Stimulated activated CD4-positive, alpha-beta T cell treated with anti-CD3 and anti-CD28 coated beads, Interleukin-1b, Interleukin-23, amount 100 ng/mL, for 48 hours (primary cell): ENCODE measurements at places on chromosomes 7 and 10.

DNA sequence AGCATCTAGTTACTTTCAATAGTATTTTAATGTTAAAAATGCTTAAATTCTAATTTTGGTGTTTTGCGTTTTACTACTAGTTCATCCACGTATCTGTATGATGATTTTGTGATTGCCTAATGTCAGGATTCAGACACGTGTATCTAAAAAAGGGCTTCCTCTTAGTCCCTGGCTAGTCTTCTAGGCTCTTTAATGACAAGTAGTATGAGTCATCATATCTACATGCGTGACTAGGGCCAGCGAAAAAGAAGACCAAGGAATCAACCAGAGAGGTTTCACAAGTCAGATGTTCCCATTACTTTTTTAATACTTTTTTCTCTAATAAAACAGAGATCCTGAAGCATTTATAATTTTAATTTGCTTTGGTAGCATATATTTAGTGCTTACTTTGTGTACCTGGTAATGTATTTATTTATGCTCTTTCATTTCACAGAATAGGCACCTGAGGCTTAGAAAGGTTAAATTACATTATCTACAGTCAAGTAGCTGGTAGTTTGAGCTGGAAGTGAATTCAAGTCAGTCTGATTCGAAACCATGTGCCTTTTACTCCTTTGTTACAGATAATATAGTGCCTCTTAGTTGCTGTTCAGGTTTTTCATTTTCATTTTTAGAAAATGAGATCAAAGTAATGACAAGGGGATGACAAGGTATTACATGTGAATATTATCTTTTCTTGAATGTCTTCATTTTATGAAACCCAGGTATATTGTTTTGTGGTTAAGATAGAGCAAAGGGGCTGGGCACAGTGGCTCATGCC is 140.3 kb downstream of the FOXP2 start:
- no peak for DNase-seq

DNA sequence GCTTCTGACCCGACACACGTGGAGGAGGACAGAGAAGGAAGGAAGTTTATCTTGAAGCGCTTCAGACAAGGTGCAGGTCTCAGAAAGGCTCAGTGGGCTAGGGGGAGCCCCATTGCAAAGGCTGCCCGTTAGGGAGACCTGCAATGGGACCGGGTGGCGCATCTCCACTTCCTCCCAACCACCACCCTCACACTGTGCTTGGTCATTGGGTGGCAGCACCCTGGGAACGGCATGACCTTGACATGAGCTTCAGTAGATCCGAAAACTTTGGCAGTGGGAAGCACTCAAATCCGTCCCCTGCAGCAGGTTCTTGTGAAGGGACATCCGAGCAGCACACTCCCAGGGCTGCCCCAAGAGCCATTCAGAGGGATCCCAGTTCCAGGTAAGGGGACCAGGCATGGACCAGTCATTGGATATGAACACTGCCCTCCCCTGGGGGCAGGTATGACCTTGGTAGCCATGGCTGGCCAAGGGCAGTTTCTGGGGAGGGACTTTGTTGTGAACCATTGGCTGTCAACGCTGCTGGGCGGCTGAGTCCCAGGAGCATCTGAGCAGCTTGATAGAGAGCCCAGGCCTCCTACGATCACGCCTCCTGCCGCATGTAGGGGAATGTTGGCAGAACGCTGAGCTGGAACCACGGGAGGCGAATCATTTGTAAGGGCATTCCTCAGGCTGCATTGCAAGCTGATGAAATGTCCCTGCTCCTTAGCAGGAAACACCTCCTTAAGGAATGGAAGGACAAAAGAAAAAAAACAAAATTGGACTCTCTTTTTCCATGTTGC is 31.7 kb downstream of the GALNTL5 start:
- no peak for DNase-seq

DNA sequence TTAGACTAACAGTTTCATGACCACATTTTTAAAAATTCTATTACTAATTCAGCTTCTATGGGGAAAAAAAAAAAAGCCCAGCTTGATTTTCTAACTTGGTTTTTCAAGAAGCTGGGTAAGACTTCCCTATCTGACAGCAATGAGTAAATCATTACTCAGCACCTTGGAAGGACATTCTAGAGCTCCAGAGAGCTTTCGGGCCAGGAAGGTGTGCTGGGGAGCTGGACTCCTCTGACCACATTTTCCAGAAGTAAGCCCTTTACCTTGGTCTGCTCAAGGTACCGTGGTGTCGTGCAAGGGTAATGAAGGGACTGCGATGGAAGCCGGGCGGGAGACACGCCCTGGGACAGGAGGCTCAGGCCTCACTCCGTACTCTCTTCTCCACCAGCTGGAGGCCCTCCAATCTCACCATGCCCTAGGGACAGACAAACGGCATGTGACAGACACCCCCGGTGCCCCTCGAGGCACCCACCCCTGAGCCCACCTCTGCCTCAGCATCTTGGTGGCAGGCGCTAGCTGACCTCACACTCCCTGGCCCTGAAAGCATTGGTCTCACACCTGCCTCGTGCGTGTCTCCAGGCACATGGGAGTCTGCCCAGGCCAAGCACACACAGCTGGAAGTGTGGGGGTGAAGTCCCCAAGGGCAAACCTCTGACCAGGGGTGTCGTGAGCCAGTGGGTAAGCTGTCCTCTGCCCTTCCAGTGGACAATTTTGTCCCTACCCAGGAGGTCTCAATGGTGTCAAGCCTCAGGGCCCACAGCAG is 152.1 kb downstream of the OAT start:
- no peak for DNase-seq

DNA sequence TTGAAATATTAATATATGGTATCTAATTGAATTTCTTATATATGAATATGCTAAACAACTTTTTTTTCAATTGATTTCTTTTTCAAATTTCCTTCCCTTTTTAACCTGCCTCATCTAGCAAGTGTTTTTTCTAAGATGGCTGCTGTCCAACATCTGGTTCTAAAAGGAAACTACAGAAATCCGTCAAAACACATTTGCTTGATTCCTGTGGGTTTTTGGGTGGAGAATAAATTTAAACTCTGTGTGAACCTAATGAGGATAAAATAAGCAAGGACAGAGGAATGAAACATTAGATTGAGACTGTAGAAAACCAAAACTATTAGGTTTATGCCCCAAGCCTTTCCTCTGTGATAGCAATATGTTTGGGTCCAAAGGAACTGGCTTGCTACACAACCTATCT is 75.5 kb upstream of the STARD3NL start:
- DNase-seq: no peak

- DNase-seq: no peak
These were observed 155.0 kb downstream of the STK31 start for GRCh38 chr7:23864973-23865372.

DNA sequence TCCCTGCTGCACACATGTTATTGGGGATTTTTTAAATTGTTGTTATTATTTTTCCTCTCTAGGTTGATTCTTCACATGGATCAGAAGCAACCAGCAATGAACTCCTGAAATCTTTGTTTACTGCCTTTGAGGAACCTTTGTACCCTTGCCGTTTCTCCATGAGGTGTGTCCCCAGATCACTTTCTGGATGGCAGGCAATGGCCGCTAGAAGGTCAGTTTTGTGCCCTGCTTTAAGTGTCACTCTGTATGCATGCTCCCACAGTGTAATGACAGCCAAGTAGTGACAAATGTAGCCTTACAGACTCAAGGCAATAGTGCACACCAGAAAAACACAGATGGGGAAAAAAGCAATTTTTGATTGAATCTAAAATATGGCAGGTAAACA is 47.7 kb upstream of the NRP1 start:
- no peak for DNase-seq

DNA sequence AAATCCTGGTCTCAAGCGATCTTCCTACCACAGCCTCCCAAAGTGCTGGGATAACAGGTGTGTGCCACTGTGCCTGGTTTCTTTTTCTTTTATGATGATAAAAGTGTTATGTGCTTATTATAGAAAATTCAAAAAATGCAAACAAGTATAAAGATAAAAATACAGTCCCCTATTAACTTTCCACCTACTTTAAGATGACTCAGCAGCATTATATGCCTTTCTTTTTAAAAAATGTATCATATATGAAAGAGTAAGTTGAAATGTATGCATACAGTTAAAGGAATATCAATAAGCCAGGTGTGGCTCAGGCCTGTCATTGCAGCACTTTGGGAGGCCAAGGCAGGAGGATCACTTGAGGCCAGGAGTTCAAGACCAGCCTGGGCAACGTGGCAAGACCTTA is 216.9 kb upstream of the GALNT17 start:
- DNase-seq: no peak

DNA sequence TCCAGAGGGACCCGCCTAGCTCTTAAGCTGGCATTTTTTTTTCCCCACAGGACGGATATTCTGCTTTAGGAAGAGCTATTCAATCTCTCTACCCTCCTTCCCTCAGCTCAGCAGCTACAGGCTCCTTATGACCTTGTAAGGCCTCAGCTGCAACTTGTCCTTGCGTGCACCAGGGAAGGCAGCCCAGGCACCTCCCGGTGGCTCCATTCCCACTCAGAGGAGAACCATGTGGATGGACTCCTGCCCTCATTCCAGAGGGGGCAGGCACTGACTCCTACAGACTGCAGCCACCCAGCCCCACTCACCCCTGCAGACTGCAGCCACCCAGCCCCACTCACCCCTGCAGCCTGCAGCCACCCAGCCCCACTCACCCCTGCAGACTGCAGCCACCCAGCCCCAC is 73.7 kb downstream of the ITIH5 start:
- no peak for DNase-seq

DNA sequence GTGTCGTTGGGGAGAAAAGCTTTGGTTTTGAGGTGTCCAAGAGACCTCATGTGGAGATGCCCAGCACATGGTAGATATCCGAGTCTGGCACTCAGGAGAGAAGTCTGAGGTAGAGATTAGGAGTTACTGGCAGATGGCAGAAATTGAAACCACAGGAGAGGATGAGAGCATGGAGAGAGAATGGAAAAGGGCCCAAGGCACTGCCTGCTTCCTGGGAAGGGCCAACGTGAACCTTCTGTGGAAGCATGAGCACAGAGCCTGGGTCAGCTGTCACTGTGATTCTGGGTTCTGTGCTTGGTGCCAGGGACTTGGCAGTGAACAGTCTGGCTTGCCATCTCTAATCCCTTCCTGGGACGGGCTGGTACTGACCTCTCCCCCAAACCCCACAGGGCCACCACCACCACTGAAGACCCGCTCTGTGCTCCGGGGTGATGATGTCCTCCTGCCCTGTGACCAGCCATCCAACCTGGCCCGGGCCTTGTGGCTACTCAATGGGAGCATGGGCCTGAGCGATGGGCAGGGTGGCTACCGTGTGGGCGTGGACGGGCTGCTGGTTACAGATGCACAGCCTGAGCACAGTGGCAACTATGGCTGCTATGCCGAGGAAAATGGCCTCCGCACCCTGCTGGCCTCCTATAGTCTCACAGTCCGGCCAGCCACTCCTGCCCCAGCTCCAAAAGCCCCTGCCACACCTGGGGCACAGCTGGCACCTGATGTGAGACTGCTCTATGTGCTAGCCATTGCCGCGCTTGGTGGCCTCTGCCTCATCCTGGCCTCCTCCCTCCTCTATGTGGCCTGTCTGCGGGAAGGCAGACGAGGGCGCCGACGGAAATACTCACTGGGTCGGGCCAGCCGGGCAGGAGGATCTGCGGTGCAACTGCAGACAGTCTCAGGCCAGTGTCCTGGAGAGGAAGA is 4.1 kb downstream of the MRPL43 start:
- DNase-seq: no peak

- no peak for DNase-seq
These were observed 209.1 kb downstream of the PRPF18 start for GRCh38 chr10:13795653-13796555.
